ENCODE measurements at places on chromosomes 2 and 18. TPM values are rescaled to one million over a fixed set of nuclear protein-coding genes. Genes with fewer than 3 reads are reported as not detected.

Gene LRRC30
- not detected for total RNA-seq

Gene ALLC
- total RNA-seq: not detected

Gene ANKRD30B
- not detected for total RNA-seq

Gene UGT1A4
- not detected for total RNA-seq

Gene DTNA
- not detected for total RNA-seq

Gene CD8B2
- not detected for total RNA-seq

Gene CYP27A1
- total RNA-seq: 0.23 TPM

Gene SLC9A4
- 0.22 TPM for total RNA-seq

Gene CCL20
- not detected for total RNA-seq

Gene RAD51AP2
- total RNA-seq: not detected

Gene DNAH7
- not detected for total RNA-seq

Gene STPG4
- total RNA-seq: 0.72 TPM

Gene NAT8
- total RNA-seq: not detected

Gene FTCDNL1
- 0.40 TPM for total RNA-seq

Gene MC5R
- total RNA-seq: not detected

Gene RAPGEF4
- 0.55 TPM for total RNA-seq

Gene BMP10
- total RNA-seq: not detected

Gene GDF7
- 0.06 TPM for total RNA-seq

Gene MBOAT2
- 0.93 TPM for total RNA-seq

Gene CTLA4
- not detected for total RNA-seq
